ENCODE measurements at places on chromosomes 7 and 10.

GRCh38 chr10:12547301-12547771, 198.0 kb downstream of the CAMK1D start:
- no peak for DNase-seq

GRCh38 chr7:142338633-142339501, 81.0 kb upstream of the PRSS58 start:
- no peak for DNase-seq

DNA sequence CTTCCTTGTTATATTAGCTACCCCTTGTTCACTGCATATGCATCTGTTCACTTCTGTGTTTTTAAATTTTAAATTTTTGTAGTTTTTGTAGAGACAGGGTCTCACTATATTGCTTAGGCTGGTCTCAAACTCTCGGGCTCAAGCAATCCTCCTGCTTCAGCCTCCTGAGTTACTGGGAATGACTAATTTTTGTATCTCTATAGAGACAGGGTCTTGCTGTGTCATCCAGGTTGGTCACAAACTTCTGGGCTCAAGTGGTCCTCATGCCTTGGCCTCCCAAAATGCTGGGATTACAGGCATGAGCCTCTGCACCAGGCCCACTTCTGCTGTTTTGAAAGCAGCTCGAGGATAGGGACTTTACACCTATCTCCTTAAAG, 64.6 kb downstream of the PRTFDC1 start:
- no peak for DNase-seq

- DNase-seq: no peak
These were observed 15.4 kb downstream of the SEC61G start for GRCh38 chr7:54743580-54743979.

- no peak for DNase-seq
These were observed 11.2 kb downstream of the RPA3 start for GRCh38 chr7:7707246-7707645.

- no peak for DNase-seq
These were observed 37.2 kb upstream of the PSAP start for GRCh38 chr10:71888248-71888622.

DNA sequence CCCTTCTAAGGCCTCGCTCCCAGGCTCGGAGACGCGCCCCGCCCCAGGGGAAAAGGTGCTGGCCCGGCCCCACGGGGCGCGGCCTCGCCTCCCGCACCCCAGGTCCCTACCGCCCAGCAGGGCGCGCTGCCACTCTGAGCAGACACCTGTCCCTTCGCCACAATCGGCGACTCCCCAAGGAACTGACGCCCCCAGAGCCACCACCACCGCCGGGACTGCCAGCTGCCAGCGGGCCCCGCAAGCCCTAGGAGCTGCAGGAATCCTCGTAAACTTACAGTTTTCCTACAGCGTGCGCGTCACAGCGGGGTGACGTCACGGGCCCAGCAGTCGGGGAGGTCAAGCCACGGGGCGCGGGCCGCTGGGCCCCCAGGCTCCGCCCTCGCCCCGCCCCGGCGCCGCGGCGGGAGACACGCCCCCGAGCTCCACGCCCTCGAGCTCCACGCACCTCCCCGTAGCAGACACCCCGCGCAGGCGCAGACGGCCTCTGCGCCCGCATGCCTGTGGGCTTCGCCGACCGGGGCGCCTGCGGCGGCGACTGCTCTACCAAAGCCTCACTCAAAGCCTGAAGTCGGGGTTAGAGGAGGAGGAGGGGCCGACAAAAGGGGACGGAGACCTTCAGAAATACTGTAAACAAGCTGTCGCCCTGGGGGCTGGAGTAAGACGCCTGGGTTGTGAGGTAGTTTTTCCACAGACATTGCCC, at the start of gene ZNF438:
ZNF438 (minus strand) TSS at position 308 of the 700 bp plus-strand sequence. CDS start 154,831 bp downstream, outside the sequence.
- DNase-seq: peak; percentile 80

GRCh38 chr7:140035400-140036223, 27.1 kb downstream of the PARP12 start:
- DNase-seq: no peak

- no peak for DNase-seq
These were observed 19.1 kb downstream of the AUTS2 start for GRCh38 chr7:69617364-69617763.

DNA sequence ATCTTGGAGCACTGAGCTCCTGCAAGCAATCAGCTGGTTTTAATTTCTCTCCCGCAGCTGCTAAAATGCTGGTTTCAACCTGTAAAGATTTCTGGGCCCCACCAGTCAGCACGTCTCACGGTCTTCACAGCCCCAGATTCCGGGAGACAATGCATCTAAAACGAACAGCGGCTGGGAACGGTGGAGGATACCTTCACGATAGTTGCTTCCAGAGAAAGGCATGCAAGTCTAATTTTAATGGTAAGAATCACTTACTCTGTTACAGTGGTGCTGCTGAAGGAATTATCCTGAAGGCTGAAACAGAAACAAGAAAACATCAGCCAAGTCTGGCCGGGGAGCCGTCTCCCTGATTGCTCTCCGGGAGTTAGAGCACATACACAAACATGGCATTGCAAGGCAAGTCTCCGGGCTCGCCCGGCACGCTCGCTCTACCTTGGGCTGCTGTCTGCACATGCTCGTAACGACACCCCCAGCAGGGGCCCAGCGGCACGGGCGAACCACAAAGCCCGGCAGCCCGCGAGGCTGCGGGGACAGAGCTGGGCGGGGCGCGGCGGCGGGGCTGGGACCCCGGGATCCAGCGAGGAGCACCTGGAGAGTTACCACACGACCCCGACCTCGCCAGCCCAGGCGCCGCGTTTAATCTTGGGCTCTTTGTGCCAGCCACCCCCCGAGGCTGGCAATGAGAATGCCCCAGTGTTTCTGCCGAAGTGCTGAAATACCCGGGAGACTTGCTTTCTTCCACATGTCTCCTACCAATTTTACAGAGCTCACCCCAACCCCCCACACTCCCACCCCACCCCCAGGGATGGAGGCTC, at the start of gene FAM13C:
FAM13C (minus strand) TSS at position 406 of the 815 bp plus-strand sequence; CDS start at position 317, 89 bp downstream.
- peak; percentile 79 for DNase-seq

Measured in ascending aorta (tissue), 2 donors.